ENCODE measurements at places on chromosomes 3 and 15.

DNA sequence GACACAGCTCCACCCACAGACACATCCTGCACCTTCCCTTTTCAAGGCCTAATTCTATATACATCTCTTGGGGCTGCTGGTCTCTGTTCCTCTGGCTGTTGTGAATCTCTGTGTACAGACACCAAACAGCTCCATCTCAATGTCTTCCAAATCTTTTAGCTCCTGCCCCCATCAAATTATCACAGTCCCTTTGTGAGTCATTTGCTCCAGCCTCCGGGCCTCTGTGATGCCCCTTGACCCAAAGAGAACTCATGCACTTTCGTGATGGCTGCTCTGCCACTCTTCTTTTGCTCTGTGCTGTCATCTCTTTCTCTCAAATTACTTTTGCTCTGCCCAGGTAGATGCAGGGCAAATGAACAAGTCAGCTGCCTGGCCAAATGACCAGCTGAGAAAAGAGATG lies 369.0 kb upstream of the CDIN1 start:
- DNase-seq = no peak

GRCh38 chr3:112767177-112767576 lies 79.5 kb downstream of the CD200R1L start:
- DNase-seq = no peak

DNA sequence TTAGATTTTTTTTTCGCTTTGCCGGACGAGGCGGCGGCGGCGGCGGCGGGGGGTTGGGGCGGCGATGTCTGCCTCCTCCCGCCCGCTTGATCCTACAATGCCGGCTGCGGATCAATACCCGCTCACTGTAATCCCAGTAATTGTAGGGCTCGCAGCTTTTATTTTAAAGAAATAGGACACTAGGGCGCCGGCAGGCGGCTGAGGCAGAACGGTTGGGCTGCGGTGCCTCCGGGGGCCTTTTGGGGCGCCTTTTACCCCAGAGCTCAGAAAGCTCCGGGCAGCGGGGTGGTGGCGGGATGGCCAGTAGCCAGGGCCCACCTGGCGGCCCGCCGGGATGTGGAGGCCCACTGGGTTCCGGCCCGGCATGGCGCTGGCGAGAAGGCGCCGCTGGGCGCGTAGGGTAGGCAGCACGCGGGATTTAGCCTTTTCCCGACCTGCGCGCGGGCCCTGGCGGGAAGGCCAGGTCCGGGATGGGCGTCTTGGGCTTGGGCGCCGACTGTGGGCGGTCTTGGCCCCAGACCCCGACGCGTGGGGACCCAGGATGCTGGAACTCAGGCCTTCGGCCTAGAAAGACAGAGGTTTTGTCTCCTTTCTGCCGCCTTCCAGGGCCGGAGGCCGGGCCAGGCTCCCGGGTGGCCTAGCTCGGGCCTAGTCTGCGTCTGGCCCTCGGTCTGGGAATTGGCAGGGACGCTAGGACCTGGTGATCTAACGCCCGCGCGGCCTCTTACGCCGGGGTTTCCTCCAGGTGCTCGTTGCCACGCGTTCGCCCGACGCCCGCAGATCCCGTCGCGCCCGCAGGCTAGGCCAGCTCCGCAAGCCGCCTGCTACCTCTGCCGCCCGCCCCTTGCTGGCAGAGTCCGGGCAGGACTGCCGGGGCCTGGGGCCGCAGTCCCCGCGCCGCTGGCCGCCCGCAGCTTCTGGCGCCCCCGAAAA lies 15.5 kb upstream of the ONECUT1 start:
- no peak for DNase-seq

- DNase-seq = no peak
Measured at GRCh38 chr3:115999613-116000012, 376.3 kb downstream of the GAP43 start.

- DNase-seq = no peak
Measured at GRCh38 chr3:179430277-179430870, 20.9 kb downstream of the GNB4 start.

- DNase-seq = no peak
Measured at GRCh38 chr3:60622349-60622748, 628.9 kb downstream of the FHIT start.

- no peak for DNase-seq
Measured at GRCh38 chr3:116263842-116264545, 181.3 kb downstream of the LSAMP start.

DNA sequence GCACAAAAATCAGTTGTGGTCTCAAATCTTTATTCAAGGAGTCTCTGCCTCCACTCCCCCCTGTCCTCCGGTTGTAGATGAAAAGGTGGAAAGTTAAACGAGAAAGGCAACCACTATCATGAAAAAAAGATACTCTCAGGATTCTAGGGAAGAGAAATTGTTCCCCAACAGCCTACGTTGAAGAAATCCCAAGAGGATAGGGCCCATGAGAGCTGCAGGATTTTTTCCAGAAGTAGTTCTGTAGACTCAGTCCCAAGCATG lies 14.3 kb downstream of the ZIC1 start:
- DNase-seq = no peak

DNA sequence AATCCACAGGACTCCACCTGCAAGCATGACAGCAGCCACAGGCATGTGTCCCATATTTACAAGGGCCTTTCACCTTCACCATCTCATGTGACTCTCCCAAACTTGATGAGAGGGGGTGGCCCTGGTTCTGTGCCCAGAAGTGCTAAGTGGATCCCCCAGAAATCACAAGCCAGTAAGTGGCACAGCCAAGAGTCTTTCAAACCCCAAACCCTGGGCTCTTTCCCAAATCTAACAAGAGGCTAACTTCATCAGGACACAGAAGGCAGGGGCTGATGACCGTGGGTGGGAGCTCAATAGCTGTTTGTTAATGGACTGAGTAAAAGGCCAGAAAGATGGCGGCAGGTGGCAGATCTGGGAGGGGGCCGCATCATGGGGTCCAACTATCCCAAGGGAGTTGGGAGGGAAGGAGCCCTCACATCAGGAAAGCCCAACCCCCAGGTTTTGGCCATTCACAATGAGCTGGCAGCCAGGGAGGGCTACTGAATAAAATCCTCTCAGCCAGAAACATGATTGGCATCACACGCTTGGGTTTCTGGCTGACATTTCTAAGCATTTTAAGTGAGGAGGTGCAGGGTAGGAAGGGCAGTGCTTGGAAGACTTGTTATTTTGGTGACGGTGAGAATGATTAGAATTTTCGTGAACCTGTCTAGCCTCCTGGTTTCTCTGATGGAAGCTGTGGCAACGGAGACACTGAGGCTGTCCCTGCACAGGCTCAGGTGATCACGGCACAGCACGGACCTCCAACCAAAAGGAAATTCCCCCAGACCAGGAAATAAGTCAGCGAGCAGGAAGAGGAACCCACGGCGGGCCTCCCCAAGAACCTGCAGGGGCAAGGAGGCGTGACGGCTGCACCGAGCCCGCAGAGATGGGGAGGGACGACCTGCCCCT lies 109.3 kb downstream of the OXNAD1 start:
- DNase-seq = no peak

DNA sequence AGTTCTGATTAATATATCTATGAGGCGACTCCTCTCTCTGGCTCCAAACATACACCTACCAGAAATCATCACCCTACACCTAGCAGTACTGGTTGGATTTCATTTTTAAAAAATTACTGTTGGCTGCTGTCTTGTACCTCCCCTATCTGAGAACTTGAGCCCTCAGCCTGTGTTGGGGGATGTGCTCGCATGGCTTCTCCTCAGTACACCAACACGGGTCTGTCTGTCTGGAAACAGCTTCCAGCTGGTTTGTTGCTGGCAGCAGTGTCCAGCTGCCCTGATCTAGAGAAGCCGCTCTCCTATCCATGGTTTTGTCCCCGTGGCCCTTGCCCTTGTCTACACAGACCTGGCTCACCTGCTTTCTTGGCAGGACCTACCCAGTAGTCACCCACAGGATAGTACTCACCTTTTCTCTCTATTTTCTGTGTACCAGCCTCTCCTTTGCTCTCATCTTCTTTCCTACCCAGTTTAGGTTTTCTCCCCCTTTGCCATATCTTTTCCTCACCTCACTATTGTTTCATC lies 43.2 kb upstream of the NEDD4 start:
- no peak for DNase-seq

- DNase-seq = no peak
Measured at GRCh38 chr3:32306072-32306471, 67.6 kb downstream of the CMTM8 start.

GRCh38 chr3:71582612-71583565 lies 639 bp downstream of the FOXP1 start:
- DNase-seq = peak; percentile 64

GRCh38 chr3:157912514-157913451 lies 193.4 kb downstream of the SHOX2 start:
- no peak for DNase-seq

GRCh38 chr15:59177317-59177660 lies 29.4 kb upstream of the LDHAL6B start:
- no peak for DNase-seq

Measured in hematopoietic multipotent progenitor cell treated with erythropoietin and hydrocortisone succinate and interleukin-3 and kit ligand, for 15 days (in vitro differentiated cells).